ENCODE measurements at places on chromosomes 5 and 9.
A peak's percentile ranks its signal among the peaks of the same experiment; 100 is the strongest.

DNA sequence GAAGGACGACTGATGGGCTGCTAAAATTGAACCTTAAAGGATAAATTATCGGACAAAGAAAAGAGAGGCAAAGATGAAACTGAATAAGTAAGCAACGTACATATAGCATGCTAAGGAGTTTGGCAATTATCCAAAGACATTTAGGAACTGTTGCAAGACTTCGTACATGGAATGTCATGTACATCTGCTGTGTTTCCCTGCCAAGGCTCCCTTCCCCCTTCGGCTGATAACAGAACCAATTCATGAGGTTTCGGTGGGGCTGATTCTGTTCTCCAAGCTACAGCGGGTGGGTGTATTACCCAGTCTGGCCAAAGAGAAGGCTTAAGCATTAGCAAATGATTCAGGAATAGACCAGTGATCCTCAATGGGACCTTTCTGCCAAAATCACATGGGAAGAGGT, 190.9 kb upstream of the FREM1 start:
- H3K36me3 ChIP-seq, result no peaks in the 10 kb centered on the region
- H3K4me1 ChIP-seq, result no peaks in the 10 kb centered on the region
- H3K4me3 ChIP-seq, result no peak overlapping the region

DNA sequence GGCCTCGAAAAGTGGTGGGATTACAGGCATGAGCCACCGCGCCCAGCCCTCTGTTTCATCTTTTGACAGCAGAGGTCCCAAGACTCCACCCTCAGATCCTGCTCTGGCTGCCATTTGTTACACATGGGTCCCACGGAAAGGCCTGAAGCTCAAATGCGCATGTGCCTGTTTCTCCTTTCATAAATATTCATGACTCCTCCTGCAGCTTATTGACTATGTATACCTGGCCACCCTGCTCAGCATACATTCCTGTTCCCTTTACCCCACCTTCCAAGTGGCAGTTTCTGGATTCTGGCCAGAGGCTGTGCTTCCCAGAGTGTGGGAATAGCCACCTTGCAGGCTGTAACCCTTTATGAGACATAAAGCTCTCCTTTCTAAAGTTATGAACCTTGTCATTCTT, 46.5 kb downstream of the AUH start:
- H3K4me1 ChIP-seq, result peaks cover 4% of the 10 kb centered on the region
- H3K36me3 ChIP-seq, result peaks cover 33% of the 10 kb centered on the region
- H3K27ac ChIP-seq, result no peak overlapping the region
- H3K27me3 ChIP-seq, result no peaks in the 10 kb centered on the region
- DNase-seq, result no peak

GRCh38 chr5:135319928-135320606, 79.0 kb downstream of the MACROH2A1 start:
- DNase-seq, result no peak
- H3K27ac ChIP-seq, result no peak overlapping the region
- no peak overlapping the region for H3K4me3 ChIP-seq

DNA sequence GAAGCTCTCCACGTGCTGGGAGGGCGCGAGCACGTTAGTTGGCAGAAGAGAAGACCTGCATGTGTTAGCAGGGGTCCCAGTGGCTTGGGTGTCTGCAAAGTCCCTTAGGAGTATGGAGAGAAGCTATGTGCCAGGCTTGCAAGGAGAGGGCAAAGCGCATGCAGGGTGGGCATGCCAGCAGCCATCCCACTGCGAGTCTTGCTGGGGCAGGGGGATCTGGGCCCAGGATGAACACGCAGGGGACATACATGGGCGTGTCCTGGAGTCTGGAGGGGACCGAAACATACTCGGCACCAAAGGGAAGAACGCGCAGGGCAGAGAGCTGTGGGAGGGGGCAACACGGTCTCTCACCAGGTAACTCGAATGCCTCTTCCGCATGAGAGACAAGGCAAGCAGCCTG, 43.6 kb upstream of the IPPK start:
- H3K27ac ChIP-seq, result no peak overlapping the region
- H3K4me1 ChIP-seq, result peaks cover 30% of the 10 kb centered on the region
- DNase-seq, result no peak
- peaks cover 42% of the 10 kb centered on the region for H3K36me3 ChIP-seq

DNA sequence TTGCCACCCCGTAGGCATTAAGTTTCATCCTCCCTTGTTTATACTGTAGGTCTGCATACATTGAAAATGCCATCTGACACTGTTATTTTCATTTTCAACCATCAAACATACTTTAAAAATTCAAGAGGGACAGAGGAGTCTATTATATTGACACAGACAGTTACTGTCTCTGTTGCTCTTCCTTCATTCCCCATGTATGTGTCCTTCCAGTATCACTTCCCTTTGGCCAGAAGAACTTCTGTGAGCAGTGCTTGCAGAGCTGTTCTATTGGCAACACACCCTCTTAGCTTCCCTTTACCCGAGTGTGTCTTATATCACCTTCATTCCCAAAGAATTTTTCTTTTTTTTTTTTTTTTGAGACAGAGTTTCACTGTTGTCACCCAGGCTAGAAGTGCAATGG, 42.8 kb downstream of the RASGEF1C start:
- H3K4me1 ChIP-seq, result no peaks in the 10 kb centered on the region
- peaks cover 10% of the 10 kb centered on the region for H3K27me3 ChIP-seq
- H3K36me3 ChIP-seq, result no peaks in the 10 kb centered on the region
- DNase-seq, result no peak
- H3K27ac ChIP-seq, result no peak overlapping the region
- H3K4me3 ChIP-seq, result no peak overlapping the region

DNA sequence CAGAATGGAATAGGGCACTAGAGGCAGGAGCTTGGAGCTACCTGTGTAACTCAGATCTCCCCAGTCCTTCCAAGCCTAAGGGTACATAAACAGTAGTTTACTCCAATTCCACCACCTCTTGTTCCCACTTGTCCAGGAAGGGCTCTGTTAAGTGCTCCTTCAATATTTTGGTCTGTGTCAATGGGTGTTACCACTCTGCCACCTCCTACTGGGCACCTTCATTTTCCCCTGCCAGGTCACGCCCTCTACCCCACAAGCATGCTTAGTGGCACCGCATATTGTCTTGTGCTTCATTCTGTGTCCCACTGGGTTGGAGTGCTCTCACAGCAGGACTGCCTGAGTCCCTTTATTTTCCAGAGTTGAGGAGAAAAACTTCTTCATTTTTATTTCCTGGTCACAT, 459.8 kb downstream of the ARHGEF28 start:
- no peaks in the 10 kb centered on the region for H3K4me1 ChIP-seq
- H3K36me3 ChIP-seq, result no peaks in the 10 kb centered on the region
- no peak overlapping the region for H3K27ac ChIP-seq
- H3K4me3 ChIP-seq, result no peak overlapping the region

DNA sequence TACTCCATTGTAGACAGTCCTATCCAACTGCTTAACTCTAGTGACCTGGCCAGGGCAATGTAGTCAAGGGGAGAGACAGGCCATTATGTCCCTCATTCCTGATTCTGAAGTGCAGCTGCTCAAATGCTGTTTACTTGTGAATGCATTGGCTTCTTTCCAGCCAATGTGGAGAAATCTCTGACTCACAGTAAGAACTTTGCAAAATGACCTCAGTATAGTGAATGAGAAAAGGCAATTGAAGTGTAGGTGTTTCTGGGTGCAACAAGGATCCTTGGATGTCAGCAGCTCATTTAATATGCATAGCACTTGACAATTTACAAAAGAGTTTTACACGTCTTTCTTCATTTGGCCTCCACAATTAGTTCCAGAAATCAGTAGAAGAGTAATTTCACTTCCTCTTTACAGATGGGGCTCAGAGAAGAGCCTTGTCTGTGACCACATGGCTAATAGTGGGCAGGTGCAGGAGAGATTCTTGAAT, 367.2 kb downstream of the OSTF1 start:
- no peaks in the 10 kb centered on the region for H3K36me3 ChIP-seq
- H3K4me1 ChIP-seq, result peaks cover 6% of the 10 kb centered on the region
- no peaks in the 10 kb centered on the region for H3K27me3 ChIP-seq
- no peak for DNase-seq
- no peak overlapping the region for H3K27ac ChIP-seq
- no peak overlapping the region for H3K4me3 ChIP-seq

DNA sequence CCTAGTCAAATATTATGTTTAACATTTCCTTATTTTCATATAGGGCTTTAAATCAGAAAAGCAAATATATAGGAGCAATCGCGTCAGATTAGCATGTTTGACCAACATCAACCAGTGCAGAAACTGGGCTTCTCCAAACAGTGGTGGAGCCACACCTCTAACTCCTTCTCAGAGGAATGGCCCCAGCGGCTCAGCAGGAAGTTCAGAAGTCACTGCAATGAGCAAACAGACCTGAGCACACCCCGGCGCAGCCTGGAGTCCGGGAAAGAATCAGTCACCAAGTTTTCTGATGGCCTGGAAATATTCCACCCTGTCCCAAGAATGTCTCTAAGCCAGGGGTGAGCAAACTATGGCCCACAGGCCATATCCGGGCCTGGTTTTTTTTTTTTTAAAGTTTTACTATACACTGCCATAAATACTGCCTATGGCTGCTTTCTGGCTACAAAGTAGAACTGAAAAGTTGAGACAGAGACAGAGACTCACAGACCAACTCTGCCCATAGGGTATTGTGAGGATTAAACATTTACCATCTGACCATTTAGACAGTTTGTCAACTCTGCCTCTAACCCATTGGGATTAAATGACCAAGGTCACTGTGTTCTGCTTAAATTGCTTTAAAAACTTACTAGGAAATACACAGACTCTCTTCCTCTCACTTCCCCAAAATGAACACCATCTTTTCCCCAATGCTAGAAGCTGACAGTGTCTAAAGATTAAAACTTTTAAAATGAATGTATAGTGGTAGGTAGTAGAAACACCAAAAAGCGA, 5.4 kb downstream of the GOLM1 start:
- H3K36me3 ChIP-seq, result no peaks in the 10 kb centered on the region
- H3K27me3 ChIP-seq, result peaks cover 16% of the 10 kb centered on the region
- H3K4me3 ChIP-seq, result no peak overlapping the region
- no peak overlapping the region for H3K27ac ChIP-seq

- no peaks in the 10 kb centered on the region for H3K36me3 ChIP-seq
- no peak overlapping the region for H3K27ac ChIP-seq
- H3K27me3 ChIP-seq, result peaks cover 2% of the 10 kb centered on the region
- DNase-seq, result no peak
- H3K4me3 ChIP-seq, result no peak overlapping the region
Measured at GRCh38 chr9:38526591-38526990, 93.8 kb downstream of the ANKRD18A start.

- no peaks in the 10 kb centered on the region for H3K27me3 ChIP-seq
- H3K4me3 ChIP-seq, result peak overlapping the region; percentile 61
- H3K27ac ChIP-seq, result peak overlapping the region; percentile 57
- DNase-seq, result no peak
Measured at GRCh38 chr5:68141494-68141893, 74.1 kb upstream of the PIK3R1 start.

DNA sequence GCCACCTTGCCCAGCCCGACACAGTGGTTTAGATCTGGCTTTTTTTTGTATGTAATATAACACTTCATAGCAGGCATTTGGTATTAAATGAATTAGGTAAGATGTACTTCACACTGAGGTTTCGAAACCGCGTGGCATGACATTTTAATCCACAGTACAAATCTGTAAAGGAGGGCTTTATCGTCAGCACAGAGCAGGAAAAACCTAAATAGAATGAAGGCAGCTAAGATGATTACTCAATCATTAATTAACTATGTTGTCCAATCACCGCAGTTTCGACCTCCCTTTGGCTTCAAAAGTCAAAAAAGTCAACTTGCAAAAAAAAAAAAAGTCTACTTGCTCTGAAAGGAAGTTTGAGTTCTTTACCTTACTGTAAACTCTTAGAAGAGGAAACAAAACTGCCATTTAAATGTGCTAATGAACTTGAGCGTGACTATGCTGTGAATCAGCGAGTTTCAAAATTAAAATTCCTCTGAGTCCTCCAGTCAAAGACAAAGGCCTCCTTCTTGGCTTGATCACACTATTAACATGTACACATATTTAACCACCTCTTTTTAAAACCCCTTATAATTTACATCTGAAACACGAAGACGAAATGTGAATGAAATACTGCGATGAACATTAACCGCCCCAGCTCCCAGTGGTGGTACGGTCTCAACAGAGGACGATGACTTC, 698 bp upstream of the SEC24A start:
- H3K4me3 ChIP-seq, result peak overlapping the region; percentile 100
- H3K36me3 ChIP-seq, result no peaks in the 10 kb centered on the region
- H3K27me3 ChIP-seq, result no peaks in the 10 kb centered on the region
- H3K27ac ChIP-seq, result peak overlapping the region; percentile 100
- peak; percentile 33 for DNase-seq
- peaks cover 15% of the 10 kb centered on the region for H3K4me1 ChIP-seq

DNA sequence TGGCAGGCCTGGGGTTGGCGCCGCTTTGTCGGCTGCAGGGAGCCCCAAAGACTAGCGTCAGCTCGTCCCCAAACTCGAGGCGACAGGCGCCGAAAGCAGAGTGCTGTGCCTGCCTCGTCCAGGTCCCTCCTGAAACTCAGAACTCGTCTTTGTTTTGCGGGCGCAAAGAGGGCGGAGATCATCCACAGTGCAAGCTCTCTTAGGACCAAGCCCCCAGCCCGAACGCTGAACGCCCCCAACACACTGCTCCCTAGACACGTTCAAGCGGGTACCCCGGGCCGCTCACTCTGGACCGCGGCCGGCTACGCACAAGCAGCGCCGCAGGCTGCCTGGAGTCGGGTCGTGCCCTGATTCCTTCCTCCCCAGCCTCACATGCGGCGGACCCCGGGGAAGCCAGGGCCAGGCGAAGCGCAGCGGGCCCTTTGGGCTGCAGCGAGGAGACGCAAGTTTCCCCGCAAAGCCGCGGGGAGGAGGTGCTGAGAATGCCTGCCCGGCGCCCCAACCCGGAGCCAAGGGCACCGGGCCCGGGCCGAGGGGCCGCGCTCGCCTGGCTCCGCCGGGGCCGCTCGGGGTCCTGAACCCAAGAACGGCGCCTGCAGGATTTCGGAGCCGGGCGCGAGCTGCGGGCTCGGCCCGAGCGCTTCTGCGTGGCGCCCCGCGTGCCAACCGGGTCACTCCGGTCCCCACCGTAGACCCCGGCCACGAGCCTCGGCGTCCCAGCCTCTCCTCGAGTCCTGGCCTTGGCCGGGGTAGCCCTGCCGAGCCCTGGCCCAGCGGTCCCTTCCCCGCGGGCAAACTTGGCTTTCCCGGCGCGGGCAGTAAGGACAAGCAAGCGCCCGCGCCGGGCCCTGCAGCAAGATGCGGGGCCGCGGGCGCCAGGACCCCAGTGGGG, 738 bp downstream of the FSTL4 start:
- H3K27me3 ChIP-seq, result peaks cover 29% of the 10 kb centered on the region
- DNase-seq, result peak; percentile 28
- no peaks in the 10 kb centered on the region for H3K36me3 ChIP-seq
- peak overlapping the region; percentile 79 for H3K4me3 ChIP-seq

- no peak overlapping the region for H3K27ac ChIP-seq
- H3K36me3 ChIP-seq, result peaks cover 16% of the 10 kb centered on the region
- no peak for DNase-seq
- H3K4me3 ChIP-seq, result no peak overlapping the region
- no peaks in the 10 kb centered on the region for H3K27me3 ChIP-seq
- H3K4me1 ChIP-seq, result peaks cover 9% of the 10 kb centered on the region
Measured at GRCh38 chr9:126980231-126980630, 65.6 kb downstream of the RALGPS1 start.

DNA sequence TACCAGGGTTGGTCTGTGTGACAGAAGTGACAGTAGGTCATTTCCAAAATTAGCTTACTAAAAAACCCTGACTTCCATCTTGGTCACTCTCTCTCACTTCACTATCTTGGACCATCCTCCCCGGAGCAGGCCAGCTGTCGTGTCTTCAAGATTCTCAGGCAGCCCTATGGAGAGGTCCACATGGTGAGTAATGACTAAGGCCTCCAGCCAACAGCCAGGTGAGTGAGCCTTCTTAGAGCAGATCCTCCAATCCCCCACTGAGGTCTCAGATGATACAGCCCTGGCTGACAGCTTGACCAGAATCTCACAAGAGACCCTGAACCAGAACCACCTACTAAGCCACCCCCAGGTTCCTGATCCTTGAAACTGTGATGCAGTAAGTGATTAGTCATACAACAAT, 92.0 kb downstream of the DCP2 start:
- H3K27ac ChIP-seq, result no peak overlapping the region
- no peaks in the 10 kb centered on the region for H3K4me1 ChIP-seq
- no peak overlapping the region for H3K4me3 ChIP-seq
- DNase-seq, result no peak
- H3K27me3 ChIP-seq, result peaks cover 6% of the 10 kb centered on the region
- no peaks in the 10 kb centered on the region for H3K36me3 ChIP-seq

All from memory B cell (primary cell).